ENCODE measurements at places on chromosomes 13 and 19. TPM values are rescaled to one million over a fixed set of nuclear protein-coding genes. Genes with fewer than 3 reads are reported as not detected.

Gene ACP5
- 7.7 TPM for total RNA-seq

Gene ZNRF4
- not detected for total RNA-seq

Gene C19orf81
- not detected for total RNA-seq

Gene EIF3K
- 211 TPM for total RNA-seq

GRCh38 chr13:21176982-21177284, 475 bp downstream of the MRPL57 start:
- DNase-seq, result no peak

DNA sequence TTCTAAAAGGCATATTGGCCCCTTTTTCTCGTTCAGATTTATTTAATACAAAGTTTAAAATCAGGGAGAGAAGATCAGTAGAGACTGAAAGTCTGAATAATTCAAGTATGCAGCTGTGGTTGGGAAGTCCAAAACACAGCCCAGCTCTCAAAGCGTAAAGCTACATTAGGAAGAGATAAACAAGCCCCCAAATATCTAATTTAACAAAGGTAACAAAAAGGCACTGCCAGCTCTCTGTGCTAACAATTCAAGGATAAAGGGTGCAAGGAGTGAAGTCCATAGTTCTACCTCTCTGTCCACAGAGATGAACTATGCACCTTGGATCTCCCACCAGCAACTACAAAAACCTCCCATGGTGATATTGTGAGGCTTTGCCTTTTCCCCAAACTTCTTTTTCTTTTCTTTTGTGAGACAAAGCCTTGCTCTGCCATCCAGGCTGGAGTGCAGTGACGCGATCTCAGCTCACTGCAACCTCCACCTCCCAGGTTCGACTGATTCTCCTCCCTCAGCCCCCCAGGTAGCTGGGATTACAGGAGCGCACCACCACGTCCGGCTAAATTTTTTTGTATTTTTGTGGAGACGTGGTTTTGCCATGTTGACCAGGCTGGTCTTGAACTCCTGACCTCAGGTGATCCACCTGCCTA, 104.4 kb downstream of the LHFPL6 start:
- DNase-seq, result no peak

- DNase-seq, result no peak
Measured at GRCh38 chr13:79939689-79940088, 401.2 kb downstream of the SPRY2 start.

DNA sequence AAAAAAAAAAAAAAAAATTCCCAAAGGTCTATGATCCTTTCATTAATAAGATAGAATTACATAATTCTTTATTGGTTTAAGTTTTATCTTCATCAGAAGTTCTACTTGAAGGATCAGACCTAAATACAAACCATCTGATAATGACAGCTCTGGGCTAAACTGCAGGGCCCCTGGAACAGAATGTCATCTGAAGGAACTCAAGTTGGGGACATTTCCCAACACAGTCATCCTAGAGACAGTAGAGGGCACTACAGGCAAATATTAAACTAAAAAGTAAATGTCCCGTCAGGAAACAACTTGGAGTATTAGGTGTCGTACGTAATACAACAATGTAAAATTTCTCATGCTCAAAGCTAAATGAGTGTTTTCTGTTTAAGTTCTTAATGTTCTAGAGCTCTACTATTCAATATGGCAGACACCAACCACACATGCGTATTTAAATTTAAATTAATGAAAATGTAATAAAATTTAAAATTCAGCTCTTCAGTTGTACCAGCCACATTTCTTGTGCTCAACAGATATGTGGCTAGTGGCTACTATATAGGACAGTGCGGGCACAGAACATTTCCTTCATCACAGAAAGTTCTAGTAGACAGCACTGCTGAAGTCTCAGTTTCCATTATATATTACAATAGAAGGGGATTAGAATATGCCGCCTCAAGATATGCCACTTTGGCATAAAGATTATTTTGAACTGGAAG, 21.8 kb upstream of the NAXD start:
- no peak for DNase-seq
